ENCODE measurements at places on chromosomes 4 and X.

GRCh38 chr4:140237616-140238350 lies 83.8 kb upstream of the MAML3 start:
- no peak for DNase-seq

- no peak for DNase-seq
These were observed 984.9 kb upstream of the INTU start for GRCh38 chr4:126647756-126648397.

DNA sequence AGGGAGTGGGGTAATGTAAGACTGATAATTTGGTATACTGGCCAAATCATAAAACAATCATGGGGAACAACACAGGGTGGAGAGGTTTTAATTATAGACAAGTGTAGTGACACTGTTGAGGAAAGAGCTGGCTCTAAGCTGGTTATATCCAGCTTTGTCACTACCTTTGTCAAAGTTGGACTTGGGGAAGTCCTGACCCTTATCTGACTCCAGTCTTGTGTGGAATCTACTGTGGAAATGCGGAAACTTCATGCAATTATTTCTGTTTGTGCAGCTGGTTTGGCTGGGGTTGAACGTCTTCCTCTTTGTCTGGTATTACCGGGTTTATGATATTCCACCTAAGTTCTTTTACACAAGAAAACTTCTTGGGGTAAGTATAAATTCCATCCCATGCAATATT lies 2.0 kb downstream of the CYBB start:
- no peak for DNase-seq

DNA sequence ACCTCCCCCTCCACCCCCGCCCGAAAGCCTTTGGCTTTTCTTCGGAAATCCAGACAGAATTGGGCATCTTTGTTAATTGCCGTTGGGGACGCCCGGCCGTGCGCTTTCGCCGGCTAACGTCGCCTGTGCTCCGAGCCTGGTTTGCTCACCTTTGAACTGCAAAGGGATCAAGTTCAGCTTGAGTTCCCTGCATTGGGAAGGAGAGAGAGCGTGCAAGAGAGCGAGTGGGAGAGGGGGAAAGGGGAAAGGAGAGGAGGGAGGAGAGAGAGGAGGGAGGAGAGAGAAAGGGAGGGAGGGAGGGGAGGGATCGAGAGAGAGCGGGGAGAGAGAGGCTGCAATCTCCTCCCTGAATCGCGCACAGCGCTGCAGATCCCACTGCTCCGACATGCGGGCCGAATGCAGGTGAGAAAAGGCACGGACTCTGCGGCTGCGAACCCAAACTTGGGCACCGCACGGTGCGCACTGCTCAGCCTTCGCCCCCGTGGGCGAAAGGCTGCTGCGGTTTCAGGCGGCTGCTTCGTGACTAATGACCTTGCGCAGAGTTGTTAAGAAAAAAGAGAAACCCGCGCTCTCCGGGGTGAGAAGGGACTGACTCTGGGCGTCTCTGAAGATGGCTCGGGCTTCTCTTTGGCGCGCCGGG lies at the start of gene PCDH7:
PCDH7 (plus strand) TSS at position 349 of the 640 bp plus-strand sequence. CDS start 1,054 bp downstream, outside the sequence.
- no peak for DNase-seq

DNA sequence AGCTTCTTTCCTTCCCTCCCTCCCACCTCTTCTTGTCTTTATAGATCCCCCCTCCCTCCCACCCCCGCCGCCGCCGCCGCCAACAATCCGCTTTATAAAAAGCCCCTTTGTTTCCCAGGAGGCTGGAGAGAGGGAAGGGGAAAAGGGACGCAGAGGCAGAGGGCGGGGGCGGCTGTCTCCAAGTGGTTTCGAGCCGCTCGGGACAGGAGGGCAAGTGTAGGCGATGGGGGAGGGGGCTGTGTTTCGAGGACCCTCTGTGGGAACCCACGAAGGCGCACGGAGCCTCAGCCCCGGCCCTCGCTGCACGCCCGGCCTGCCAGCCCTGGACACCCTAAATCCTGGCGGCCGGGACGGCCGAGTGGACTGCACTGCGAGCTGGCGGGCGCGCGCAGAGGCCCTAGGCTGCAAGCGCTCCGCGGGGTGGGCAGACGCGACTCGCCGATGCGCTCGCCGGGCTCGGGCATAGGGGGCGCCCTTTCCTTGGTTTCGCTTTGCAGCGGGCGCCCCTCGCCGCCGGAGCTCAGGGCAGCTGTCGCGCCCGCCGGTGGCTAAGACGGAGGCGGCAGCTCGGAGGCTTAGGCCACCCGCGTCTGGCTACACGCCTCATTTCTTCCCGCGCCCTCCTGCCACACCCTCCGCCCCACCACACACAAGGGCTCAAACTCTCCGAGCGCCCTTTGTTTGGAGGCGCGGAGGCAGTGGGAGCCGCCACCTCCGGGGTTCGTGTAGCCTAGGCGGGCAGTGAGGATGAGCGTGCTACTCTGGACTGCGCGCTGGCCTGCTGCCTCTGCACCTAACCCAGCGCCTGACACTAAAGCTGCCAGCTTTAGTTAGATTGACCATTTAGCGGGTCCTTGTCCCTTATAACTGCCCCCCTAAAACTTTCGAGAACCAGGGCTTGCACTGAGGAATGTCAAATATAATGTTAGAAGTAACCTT lies 2.2 kb downstream of the MAMLD1 start:
- no peak for DNase-seq

GRCh38 chr4:115790812-115791211 lies 677.4 kb upstream of the NDST4 start:
- no peak for DNase-seq

DNA sequence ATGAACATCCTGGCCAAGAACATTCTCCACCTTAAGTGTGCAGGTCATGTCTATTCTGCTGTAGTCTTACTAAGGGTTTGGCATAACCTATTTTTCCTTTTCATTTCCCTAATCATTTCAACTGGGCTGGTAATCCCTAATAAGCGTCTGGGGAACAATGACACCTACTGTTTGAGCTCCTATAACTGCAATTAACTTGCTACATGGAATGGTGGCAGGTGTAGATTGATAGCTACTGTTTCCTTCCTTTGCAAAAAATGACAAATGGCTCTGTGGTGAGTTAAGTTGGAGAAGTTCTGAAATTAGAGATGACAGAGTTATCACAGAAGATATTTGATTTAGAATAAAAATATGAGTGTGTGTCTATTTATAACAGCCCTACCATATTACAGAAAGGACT lies 104.5 kb upstream of the NAP1L5 start:
- no peak for DNase-seq

- no peak for DNase-seq
These were observed 21.4 kb upstream of the RASL11B start for GRCh38 chr4:52840531-52841370.

DNA sequence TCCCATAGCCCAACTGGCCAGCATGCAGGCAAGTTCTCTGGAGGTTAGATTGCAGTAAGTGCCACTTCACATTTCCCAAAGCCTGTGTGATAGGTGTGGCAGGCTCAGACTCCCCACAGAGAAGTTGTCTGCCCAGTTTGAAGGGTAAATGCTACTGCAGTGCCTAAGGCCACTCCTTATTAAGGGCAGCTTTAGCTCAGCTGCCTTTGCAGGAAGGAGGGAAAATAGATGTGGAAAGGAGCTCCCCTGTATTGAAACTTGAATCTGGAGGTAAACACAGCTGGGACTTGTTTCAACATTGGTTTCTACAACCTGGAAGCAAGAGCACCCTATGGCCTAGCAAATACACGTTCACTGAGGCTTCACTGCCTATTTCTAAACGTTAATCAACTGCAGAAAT lies 22.4 kb downstream of the NEXMIF start:
- no peak for DNase-seq

DNA sequence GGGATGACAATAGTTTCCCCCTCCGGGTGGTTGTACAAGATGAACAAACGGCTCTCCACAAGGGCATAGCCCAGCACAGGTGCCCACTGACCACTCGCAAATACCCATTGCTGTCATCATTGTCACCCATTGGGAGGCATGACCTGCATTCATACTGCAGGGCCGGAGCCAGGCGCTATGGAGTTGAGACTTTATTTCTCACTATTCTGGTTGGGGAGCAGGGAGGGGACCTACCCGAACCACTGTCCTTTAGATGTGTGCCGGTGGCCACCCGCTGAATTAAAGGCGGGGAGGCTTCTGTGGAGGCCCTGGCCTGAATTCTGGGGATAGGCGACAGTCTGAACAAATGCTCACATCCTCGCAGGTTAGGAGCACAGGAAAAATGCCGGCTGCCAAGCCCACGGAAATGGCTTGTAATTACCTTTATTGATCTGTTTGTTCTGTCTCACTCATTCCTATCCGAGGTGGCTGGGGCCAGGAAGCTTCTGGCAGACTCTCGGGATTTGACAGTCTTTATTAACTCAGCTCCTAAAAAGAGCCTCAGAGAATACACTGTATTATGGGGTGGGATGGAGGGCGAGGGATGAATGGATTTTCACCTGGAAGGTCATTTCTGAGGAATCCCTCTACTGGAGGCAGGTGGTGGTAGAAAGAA lies 125.1 kb upstream of the PSAPL1 start:
- no peak for DNase-seq

- no peak for DNase-seq
These were observed 111.1 kb downstream of the RTL3 start for GRCh38 chrX:78548012-78548411.

GRCh38 chr4:39528061-39528465 lies 824 bp upstream of the UGDH start:
- no peak for DNase-seq

GRCh38 chr4:22473268-22473667 lies 42.6 kb downstream of the ADGRA3 start:
- DNase-seq, result no peak

GRCh38 chr4:40205259-40206198 lies 8.7 kb downstream of the RHOH start:
- DNase-seq, result no peak

DNA sequence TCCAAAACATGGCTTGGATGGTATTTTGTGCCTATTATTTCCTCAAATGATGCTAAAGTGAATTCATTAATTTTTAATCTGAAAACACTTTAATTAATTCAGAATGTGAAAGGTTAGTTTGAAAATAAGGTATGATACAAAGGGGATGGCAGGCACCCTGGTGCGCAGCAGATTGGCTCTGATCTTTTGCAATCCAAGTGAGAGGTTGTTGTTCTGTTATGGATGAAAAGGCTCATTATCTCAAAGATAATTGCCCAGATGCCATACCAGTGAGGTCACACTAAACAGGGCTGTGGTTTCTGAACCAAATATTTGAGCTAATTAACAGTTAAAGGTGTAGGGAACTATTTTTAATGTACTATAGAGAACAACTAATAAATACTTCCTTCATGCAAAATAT lies 504.9 kb downstream of the RAPGEF2 start:
- DNase-seq, result no peak

DNA sequence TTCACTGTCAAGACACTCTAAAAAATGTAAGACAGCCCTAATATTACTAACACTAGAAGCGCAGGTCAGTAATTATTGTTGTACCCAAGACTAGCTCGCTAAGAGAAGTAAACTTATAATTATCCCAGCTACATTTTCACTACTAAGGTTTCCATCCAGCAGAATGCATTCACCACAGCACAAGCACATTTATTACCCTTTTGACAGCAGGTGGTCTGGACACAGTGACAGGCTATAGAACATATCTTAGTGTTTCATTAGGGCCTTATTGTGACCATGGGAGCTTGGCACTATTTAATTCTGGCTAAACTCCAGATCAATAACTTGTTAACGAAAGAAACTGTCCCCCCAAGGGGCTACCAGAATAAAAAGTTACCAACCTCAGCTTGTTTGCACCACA lies 237.7 kb downstream of the ENOX2 start:
- DNase-seq, result no peak

- DNase-seq, result no peak
These were observed 1.5 kb downstream of the PLA2G12A start for GRCh38 chr4:109728385-109728784.

- no peak for DNase-seq
These were observed 82.3 kb downstream of the SLC10A7 start for GRCh38 chr4:146439437-146439836.

DNA sequence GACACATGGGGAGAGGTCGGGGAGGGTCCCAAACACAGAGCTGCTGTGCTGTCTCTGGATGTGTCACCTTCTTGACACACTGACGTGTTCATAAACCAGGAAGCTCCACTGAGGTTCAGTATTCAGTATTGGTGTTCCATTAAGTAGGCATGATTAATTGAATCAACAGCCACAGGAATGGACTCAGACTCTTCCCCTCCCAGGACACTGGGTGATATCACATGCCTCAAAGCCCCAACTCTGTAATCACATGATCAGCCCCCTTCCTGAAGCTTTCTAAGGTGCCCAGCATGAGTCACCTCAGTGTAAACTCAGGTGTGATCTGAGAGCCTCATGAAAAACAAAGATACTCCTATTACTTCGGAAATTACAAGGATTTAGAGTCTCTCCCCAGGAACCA lies 21.1 kb upstream of the HNRNPD start:
- no peak for DNase-seq

DNA sequence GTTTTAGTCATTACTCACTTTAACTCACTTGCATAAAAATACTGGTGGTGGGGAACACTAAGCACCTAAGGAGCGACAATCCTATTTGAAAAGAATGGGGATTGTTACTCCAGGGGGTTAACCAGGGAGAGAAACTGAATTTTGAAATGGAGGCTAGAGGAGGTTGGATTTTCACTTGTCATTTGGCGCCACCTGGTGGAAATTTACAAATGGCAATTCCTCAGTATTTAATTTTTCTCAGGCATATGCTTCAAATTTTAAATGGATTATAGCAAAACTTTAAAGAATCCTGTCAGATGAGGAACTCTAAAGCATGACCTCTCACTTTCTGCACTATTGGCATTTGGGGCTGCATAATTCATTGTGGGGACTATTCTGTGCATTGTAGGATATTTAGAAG lies 2.7 kb upstream of the GEMIN8 start:
- no peak for DNase-seq

DNA sequence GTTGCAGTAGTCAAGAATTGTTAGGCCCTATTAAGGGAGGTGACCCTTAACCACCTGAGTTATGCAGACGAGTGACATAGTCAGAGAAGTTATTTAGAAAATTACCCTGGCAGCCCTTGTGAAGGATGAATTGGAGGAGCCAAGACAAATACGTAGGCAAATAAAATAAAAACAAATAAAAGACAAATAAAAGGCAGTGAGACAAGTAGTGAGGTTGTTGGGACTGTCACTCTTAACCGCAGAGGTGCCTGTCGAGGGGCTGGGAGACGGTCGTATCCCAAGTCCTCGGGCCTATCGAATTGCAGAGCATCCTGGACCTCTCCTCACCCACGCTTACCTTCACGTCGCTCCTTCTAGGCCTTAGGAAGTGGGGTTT lies 58.0 kb upstream of the ZC4H2 start:
- DNase-seq, result no peak

- DNase-seq, result no peak
These were observed 166.2 kb downstream of the WDFY3 start for GRCh38 chr4:84800256-84800655.

GRCh38 chrX:22689290-22689689 lies 310.5 kb upstream of the DDX53 start:
- no peak for DNase-seq

GRCh38 chr4:87037671-87038334 lies 103.0 kb downstream of the AFF1 start:
- no peak for DNase-seq
